ENCODE measurements at places on chromosomes 11 and 22. TPM values are rescaled to one million over a fixed set of nuclear protein-coding genes. Genes with fewer than 3 reads are reported as not detected.

Gene KRTAP5-8
- not detected for total RNA-seq

Gene MS4A15
- total RNA-seq = not detected

Gene CARD16
- total RNA-seq = not detected

Gene OR2AG2
- total RNA-seq = 0.68 TPM

Gene KRTAP5-11
- total RNA-seq = 5.4 TPM

DNA sequence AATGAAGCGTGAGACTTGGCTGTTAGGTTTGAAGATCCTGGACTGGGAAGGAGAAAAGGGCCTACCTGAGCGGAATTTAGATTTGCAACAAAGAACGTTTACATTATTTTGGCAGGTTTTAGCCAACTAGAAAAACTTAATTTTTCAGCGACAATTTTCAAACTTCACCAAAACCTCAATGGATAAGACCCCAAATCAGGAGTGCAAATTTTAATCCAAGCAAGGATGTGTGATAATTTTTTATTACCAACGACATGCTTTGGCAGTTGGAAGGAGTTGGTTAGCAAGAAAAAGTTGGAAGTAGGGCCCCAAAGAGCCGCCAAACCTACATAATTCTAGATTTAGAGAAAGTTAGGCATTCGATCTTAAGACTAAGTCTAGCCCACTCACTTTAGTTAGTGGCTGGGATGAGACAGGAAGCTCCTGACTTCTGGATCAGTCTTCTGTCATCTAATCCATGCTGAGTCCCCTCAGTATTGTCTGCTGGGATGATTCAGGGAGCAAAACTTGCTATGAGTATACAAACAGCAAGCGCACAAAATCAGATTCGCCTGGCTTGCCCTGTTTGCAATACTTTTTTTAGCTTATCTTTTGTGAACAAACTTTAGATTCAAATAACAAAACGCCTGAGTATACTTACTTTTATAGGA is 787 bp upstream of the RDX start:
- no peaks in the 10 kb centered on the region for H3K27me3 ChIP-seq
- H3K36me3 ChIP-seq = no peaks in the 10 kb centered on the region
- DNase-seq = peak; percentile 56
- H3K4me3 ChIP-seq = peak overlapping the region; percentile 81
- H3K27ac ChIP-seq = peak overlapping the region; percentile 59
- peaks cover 3% of the 10 kb centered on the region for H3K4me1 ChIP-seq

DNA sequence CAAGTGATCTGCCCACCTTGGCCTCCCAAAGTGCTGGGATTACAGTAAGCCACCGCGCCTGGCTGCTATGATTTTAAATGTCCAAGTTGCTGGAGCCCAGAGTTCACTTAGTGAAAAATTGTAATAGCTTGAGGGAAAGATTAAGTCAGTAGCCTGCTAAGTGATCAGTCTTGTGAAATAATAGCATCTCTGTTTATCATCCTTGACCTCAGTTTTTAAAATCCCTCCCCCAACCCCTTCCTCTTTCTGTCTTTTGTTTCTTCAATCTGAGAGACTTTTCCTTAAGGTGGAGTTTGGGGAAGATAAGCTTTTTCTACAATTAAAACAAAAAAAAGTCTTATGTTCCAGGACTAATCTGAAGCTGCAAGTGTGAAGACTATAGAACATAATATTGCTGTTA is 6.4 kb downstream of the HIPK3 start:
- no peaks in the 10 kb centered on the region for H3K36me3 ChIP-seq
- no peaks in the 10 kb centered on the region for H3K27me3 ChIP-seq
- DNase-seq = no peak
- H3K4me1 ChIP-seq = peaks cover 8% of the 10 kb centered on the region

GRCh38 chr11:70241709-70242108 is 28.8 kb upstream of the PPFIA1 start:
- no peak for DNase-seq
- peaks cover 13% of the 10 kb centered on the region for H3K4me1 ChIP-seq
- no peaks in the 10 kb centered on the region for H3K27me3 ChIP-seq
- H3K27ac ChIP-seq = no peak overlapping the region
- H3K36me3 ChIP-seq = no peaks in the 10 kb centered on the region
- H3K4me3 ChIP-seq = no peak overlapping the region

DNA sequence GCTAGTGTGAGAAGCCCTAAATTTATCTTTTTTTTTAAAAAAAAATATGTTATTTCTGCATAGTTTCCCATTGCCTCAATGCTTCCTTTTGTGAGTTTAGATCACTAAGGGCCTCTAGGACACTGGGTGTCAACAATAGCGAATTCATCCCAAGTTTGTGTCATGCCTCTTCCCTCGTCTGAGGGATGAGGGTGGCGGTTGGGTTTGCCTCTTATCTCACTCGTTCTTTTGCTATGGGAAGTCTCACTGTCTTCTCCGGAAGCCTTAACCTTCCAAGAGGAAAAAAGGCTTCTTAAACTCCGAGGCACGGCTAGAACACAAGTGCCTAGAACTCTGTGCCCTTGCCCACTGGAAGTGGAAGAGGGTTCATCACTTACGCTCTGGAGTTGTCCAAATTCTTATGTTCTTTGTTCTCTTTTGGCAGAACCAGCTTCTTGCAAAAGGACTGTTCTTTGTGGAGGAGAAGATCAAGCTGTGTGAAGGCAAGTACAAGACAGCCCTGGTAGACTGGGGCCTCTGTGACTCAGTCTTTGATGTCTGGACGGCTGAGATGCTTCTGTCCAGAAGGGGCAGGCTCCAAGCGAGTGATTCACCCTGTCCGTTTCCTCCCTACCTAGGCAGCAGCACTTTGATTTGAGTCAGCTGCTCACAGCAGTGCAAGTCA is 78.5 kb downstream of the TRAF6 start:
- no peaks in the 10 kb centered on the region for H3K4me1 ChIP-seq
- peaks cover 25% of the 10 kb centered on the region for H3K27me3 ChIP-seq

DNA sequence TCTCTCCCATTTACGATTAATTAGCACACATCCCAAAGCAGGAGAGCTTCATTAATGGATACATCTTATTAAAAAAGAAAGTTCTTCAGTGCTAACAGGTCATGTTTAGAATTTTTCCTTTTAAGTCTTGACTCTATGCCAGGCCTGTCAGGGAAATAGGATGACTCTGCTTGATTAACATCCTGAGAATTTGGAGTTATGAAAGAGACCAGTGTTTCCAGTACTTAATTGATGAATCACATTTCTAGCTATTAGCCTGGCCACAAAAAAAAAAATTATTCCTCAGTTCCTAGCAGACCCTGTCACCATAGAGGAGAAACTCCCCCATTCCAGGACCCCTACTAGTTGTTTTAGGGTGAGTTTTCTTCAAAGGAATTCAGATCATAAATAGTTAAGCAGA is 23.6 kb upstream of the ME3 start:
- peaks cover 6% of the 10 kb centered on the region for H3K27me3 ChIP-seq
- H3K36me3 ChIP-seq = no peaks in the 10 kb centered on the region
- no peak overlapping the region for H3K4me3 ChIP-seq
- H3K27ac ChIP-seq = no peak overlapping the region

DNA sequence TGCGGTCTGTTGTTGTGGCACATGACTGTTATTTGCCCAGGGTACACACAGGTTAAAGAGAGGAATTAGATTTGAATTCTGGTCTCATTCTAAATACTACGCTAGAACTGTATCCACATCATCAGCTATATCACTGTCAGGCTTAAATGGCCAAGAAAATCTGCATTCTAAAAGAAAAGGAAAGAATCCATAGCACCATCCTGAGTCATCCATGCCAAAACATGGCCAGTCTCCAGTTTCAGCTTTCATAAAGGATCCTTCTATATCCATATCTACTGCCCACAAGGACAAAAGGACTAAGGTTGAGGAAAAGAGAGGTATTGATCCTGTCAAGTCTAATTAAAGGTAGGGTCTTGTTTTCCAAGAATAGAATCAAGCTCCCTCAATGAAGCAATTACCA is 73.6 kb upstream of the GDPD4 start:
- H3K36me3 ChIP-seq = peaks cover 59% of the 10 kb centered on the region
- DNase-seq = no peak
- no peak overlapping the region for H3K4me3 ChIP-seq

GRCh38 chr11:61507962-61508861 is at the start of gene LRRC10B:
TSS of gene LRRC10B (plus strand) at chr11:61508749. CDS start at chr11:61508999, 250 bp downstream.
- H3K36me3 ChIP-seq = no peaks in the 10 kb centered on the region
- H3K27ac ChIP-seq = no peak within 1 kb of the TSS
- peak within 1 kb of the TSS; percentile 60 for H3K4me3 ChIP-seq
- H3K4me1 ChIP-seq = peaks cover 2% of the 10 kb centered on the region
- peak; percentile 96 for DNase-seq
- peaks cover 51% of the 10 kb centered on the region for H3K27me3 ChIP-seq

- H3K27ac ChIP-seq = peak overlapping the region; percentile 87
- peak; percentile 31 for DNase-seq
- no peaks in the 10 kb centered on the region for H3K36me3 ChIP-seq
- H3K4me1 ChIP-seq = no peaks in the 10 kb centered on the region
Measured at GRCh38 chr22:45881524-45881875, 95.5 kb downstream of the WNT7B start.

DNA sequence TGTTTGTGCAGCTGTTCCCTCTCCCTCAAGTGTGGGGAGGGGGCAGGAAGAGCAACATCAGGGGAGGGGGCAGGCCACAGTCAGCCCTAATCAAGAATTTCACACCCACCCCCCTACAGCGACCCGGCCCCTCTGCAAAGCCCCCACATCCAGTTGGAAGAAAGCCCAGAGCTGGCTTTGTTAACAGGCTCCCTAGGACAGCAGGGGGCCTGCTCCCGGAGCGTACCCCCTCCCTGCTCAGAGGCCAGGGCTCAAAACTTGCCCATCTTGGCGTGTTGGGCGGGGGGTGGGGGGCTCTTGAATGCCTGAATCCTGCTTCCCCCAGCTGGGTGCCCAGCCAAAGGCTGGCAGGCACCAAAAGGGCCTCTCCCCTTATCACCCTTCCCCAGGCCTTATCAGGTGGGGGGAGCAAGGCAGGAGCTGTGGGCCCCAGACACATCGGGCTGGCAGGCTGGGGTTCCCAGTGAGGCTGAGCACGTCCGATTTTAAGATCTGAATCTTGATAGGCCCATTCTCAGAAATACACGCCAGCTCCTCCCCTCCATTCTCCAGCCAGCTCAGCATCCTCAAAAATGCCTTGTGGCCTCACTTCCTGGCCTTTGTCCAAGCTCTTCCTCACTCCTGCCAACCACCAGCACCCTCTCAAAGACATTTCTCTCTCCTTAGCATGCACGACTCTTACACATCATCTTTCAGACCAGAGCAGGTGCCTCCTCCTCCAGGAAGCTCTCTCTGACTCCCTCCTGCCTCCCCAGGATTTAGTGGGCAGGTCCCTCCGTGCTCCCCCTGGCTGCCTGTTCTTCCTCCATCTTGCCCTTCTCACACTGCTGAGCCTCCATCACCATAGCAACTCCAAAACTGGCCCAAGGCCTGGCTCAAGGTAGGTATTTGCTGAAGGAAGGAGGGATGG is 384.8 kb downstream of the MN1 start:
- H3K4me1 ChIP-seq = peaks cover 4% of the 10 kb centered on the region
- DNase-seq = peak; percentile 83
- no peak overlapping the region for H3K4me3 ChIP-seq
- H3K27ac ChIP-seq = peak overlapping the region; percentile 81

DNA sequence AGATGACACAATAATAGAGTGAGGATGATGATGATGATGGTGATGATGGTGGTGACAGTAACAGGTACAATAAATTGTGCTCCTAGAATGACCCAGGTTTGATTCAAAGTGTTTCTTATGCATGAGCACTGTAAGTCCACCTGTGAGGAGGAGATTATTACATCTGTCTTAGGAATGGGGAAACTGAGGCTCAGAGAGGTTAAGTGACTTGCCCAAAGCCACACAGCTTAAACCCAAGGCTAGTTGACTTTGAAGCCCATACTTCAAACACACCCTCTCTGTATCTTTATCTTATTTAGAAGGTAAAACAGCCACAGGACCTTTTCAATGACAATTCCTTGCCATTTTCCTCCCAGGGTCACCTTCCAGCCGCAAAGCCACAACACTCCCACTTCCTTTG is 88.9 kb downstream of the MIAT start:
- no peak overlapping the region for H3K4me3 ChIP-seq
- no peak for DNase-seq
- H3K27me3 ChIP-seq = no peaks in the 10 kb centered on the region
- no peak overlapping the region for H3K27ac ChIP-seq
- H3K4me1 ChIP-seq = peaks cover 7% of the 10 kb centered on the region

GRCh38 chr22:40247976-40248375 is 70.3 kb downstream of the TNRC6B start:
- no peaks in the 10 kb centered on the region for H3K27me3 ChIP-seq
- DNase-seq = no peak
- H3K27ac ChIP-seq = no peak overlapping the region

DNA sequence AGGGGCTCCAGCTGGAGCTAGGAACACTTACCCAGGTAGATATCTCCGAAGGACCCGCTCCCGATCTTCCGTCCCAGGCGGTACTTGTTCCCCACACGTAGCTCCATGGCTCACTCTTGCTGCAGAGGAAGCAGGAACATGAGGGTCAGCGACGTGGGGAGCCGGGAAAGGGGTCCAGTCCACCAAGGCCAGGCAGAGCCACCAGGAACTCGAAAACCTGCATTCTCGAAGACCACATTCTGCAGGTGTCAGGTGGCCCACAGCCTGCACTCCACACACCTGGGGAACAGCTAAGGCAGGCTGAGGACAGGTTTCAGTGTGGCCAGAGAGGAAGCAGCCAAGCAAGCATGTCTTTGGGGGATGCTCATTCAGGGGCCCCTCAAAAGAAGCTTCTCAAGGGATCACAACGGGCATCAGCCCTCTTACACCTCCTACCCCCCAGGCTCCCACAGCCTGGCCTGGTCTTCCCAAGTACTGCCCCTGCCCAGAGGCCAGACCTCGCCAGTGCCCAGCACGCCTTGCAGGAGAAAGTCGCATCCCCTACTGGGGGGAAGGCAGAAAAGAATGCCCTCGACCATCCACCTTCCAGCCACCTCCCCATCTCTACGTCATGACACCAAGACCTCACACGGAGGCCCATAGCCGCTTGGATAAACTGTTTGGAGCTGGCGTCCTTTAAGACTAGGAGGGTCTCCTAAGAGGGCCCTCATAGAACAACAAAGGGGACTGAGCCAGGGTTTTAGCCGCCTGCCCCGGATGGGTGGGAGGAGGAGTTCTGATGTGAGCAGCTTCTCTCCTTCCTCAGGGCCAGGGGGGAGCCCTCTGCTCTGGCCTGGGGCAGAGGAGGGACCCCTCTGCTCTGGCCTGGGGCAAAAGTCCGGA is 2.9 kb downstream of the CSNK1E start:
- H3K4me3 ChIP-seq = peak overlapping the region; percentile 100
- peaks cover 43% of the 10 kb centered on the region for H3K36me3 ChIP-seq
- peaks cover 23% of the 10 kb centered on the region for H3K4me1 ChIP-seq
- peak overlapping the region; percentile 64 for H3K27ac ChIP-seq
- H3K27me3 ChIP-seq = no peaks in the 10 kb centered on the region
- DNase-seq = no peak

GRCh38 chr11:35007277-35007676 is 90.9 kb downstream of the PDHX start:
- no peaks in the 10 kb centered on the region for H3K27me3 ChIP-seq
- no peak overlapping the region for H3K4me3 ChIP-seq
- H3K27ac ChIP-seq = no peak overlapping the region
- no peak for DNase-seq

GRCh38 chr11:11309906-11310305 is 43.1 kb downstream of the CSNK2A3 start:
- no peak overlapping the region for H3K27ac ChIP-seq
- no peaks in the 10 kb centered on the region for H3K36me3 ChIP-seq
- DNase-seq = no peak
- no peaks in the 10 kb centered on the region for H3K27me3 ChIP-seq
- no peaks in the 10 kb centered on the region for H3K4me1 ChIP-seq
- H3K4me3 ChIP-seq = no peak overlapping the region
